ENCODE measurements at places on chromosomes 2 and 18.

- no peak for DNase-seq
These were observed 1589.1 kb upstream of the ZEB2 start for GRCh38 chr2:146108993-146109392.

DNA sequence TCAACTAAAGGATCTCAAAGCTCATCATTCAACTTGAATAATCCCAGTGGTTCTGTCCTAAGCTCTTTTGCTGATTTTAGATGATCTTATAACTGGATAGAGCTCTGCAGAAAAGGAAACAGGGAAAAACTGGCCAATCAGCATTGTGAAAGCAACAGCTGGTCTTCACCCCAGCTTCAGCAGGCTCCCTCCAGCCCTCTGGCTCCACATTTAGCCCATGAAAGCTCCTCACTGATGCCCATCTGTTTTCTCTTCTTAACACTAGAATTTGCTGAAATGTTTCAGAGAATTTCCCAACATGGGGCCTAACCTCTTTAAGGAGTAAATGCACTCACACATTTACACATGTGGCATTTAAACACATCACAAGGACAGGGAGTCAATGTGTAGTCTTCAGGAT, 223.3 kb downstream of the CNTNAP5 start:
- DNase-seq: no peak

DNA sequence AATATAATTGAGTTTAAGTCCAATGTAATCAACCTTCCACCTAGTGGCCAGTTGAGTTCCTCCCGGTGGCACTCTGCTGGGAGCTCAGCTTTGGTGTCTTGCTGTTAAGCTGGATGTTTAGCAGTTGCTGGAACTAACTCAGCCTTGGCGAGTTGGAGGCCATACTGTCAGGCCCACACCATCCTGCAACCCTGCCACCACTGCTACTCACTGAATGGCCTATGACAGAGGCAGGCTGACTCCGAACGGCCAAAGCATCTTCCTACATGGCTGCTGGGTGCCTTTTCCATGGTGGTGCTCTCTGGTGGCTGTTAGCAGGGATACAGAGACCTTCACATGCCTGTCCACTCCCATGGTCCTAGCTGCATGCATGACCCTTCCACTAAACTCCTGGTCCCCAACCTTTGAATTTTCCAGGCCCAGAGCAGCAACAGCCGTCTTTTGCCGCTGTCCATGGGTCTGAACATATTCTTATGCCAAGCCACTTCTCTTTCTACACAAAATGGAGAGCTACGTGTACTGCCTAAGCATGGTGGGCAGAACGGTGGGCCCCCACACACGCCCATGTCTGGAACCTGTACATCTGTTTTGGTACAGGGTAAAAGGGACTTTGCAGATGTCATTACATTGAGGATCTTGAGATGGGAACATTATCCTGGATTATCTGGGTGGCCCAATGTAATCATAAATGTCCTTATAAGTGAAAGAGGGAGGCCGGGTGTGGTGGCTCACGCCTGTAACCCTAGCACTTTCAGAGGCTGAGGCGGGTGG, 15.0 kb upstream of the TRAF3IP1 start:
- no peak for DNase-seq

DNA sequence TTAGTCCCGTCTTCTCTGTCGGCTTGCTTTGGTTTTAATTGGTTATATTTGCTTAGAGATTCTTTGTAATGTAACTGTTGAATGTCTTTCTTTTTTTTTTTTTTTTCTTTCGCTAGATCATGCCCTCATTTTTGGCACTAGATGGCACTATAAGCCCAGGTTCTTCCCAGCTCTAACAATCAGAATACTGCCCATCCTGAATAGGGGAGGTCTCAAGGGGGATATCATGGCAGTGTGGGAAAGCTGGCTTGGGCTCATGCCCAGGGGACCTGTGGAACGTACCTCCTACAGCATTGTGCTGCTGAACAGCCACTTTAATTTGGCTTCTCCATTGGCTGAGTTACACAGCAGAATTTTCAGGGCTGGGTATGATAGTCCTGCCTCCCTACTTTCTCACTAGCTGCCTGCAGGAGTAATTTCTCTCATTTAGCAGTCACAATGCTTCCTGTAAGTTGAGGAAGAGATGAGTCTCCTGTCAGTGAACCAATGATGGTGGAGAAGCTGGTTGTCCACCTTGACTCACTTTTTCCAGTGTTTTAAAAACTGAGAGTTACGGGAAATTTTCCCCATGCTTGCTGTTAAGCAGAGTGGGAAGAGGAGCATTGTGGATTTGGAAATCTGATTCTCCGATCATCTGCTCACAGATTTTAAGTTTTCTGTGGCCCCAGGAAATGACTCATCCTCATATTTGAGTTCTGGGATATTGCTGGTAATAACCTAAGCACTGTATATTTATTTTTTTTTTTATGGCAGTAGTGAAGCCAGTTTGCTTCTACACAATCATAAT, 47.2 kb downstream of the RAD51AP2 start:
- no peak for DNase-seq

GRCh38 chr2:208466151-208466919, 59.7 kb downstream of the PTH2R start:
- no peak for DNase-seq

All from activated T-helper 1 cell treated with Interleukin-2 at 50 U/mL for 16 hours (primary cell).